Thoracic aorta (tissue), 2 donors: ENCODE measurements at places on chromosomes 3 and 15.

DNA sequence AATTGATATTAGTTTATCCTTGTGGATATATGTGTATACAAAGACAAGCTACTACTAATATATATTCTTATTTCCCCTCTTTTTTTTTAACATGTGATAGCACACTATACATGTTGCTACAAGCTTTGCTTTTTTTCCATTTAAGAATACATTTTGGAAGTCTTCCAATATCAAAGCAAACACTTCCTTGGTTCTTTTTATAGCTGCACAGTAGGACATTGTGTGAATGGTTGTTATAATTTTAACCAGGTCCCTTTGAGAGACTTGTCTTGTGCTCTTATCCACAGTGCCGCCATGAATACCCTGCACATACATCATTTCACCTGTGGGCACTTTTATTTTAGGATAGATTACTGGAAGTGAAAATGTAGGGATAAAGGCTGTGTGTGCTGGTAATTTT lies 88.7 kb downstream of the CACNA2D3 start:
- DNase-seq, result no peak

- no peak for DNase-seq
Observed at GRCh38 chr3:32975891-32976595, 24.6 kb downstream of the CCR4 start.

- DNase-seq, result no peak
Observed at GRCh38 chr3:141530415-141530768, 43.6 kb downstream of the RASA2 start.

DNA sequence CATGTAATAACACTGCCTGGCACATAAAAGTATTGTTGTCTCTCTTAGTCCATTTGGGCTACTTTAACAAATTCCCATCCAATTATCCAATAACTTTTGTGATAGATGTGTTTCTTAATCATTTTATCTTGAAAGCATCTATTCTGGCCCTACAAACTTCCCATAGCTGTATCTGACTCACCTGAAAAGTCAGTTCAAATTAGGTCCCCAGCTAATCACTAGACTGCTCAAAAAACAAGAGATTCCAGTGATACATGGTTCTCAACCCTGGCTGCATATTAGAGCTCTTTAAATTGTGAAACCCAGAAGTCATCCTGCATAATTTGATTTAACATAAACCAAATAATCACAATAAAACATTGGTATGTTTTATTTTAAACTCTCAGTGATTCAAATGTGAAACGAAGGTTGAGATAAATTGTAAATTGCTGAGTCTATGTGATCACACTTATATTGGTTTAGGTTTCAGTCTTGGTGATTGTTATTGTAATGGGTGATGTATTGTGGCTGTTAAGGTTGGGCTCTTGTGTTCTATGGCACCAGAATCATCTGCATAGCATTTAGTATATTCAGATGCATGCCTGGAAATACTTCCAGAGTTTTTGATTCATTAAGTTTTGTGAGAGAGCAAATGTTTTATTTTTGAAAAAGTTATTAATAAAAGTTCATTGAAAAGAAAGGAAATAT lies 268.9 kb upstream of the KCNMB2 start:
- no peak for DNase-seq

DNA sequence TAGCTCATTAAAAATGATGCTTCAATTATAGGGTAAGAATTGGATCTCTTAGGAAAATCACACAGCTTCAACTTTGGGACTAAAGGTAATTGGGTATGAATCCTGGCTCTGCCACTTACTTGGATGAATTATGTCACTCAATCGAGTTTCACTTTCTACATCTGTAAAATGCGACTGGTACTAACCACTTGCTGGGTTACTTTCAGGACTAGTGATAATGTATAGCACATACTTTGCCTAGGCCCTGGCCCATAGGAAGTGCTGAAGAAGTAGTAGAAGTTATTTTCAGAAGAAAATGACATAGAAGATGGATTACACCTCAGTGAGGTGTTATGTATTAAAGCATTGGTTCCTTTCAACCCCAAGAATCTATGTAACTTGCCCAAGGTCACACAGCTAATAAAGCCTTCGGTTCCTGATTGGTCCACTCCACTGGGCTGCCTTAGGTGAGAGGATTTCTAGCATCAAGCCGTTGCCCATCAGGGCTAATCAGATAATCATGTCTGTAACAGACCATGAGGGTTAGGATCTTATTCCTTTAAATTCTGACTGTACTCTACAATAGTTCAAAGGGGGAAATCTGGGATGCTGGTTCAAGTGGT lies 29.4 kb upstream of the AP4E1 start:
- DNase-seq, result no peak

DNA sequence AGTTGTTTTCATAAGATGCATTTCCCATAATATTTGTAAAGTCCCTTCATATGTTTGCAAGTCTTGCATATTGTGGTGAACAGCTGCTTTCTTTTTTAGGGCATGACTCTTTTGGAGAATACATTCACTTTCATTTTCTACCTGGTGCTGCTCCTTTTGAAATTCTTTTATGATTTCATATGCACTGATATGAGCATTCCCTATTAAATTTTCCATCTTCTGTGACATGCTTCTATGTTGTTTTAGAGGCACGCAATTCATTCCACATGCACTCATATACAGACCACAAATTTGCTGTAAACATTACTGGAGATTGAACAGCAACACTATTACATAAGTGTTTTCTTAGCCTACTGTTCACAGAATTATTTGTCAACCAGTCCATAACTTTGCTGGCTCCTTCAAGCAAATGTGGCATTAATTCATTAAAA lies 92.8 kb upstream of the TNFSF10 start:
- DNase-seq, result no peak

DNA sequence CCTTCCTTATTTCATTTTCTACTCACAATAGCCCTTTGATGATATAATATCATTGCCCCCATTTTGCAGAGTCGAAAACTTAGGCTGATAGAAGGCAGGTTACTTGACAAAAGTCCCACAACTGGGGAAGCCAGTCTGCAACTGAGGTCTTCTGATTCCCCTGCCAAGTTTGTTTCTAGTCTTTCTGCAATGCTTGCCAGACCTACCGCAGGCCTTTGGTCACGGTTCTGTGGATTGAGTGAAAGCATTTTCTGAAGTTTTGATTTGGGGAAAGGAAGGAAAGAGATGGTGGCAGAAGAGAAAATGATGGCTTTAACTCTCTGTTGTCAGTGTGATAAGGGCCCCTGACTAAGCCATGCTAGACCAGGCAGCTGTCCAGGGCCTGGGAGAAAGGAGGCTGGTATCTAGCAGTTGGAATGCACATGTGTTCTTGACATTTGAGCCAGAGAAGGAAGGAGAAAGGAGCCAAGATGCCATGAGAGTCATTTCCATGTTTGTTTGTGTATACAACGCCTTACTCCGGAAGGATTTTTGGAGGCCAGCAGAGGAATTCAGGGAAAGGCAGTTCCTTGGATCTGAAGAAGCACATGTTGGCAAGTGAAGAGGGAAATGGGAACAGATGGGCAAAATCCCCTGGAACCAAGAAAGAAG lies 29.9 kb downstream of the FAH start:
- no peak for DNase-seq

GRCh38 chr3:125148836-125149235 lies 63.7 kb downstream of the SLC12A8 start:
- peak; percentile 49 for DNase-seq

DNA sequence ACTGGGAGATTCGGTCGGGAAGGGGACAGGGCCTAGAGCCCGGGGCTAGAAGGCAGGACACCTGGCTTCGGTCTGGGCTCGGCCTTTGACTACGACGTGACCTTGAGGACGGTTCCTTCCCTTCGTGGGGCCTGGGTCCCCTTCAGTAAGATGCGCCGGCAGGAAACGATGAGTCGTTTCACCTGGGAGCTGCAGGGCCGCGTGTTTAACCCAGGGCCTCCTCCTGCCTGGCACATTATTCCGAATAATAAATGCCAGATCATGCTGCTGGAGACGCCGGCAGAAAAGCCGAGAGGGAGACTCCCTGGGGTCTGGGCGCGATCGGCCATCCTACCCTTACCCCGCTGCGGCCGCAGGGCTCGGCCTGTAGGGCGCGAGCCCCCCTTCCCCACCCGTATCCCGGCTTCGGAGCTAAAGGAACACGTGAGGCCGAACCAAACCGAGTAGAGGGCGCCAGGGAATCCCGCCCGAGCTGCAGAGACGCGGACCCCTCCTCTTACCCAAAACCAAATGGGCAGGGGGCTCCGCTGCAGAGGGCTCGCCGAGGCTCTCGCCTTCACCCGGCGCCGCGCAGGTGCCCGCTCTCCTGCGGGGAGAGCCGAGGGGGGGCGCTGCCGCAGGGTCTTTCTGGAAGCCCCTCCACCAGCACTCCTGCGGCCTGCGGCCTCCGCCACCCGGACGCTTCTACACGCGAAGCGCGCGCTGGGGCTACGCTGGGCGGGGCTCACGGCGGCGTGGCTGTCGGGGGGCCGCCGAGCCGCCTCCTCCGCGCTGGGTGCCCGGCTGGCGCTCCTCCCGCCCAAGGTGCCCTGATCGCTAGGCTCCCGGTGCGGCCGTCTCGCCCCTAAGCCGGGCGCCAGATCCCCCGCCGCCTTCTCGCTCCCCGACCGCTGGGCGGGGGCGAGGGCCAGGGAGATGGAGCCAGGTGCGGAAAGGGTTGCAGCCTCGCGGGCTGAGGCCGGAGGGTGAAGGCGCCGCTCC lies at the start of gene BDH1:
BDH1 (minus strand) TSS at position 688 of the 981 bp plus-strand sequence. CDS start 9,525 bp downstream, outside the sequence.
- no peak for DNase-seq

- no peak for DNase-seq
Observed at GRCh38 chr15:100959066-100960050, 40.2 kb downstream of the LRRK1 start.

DNA sequence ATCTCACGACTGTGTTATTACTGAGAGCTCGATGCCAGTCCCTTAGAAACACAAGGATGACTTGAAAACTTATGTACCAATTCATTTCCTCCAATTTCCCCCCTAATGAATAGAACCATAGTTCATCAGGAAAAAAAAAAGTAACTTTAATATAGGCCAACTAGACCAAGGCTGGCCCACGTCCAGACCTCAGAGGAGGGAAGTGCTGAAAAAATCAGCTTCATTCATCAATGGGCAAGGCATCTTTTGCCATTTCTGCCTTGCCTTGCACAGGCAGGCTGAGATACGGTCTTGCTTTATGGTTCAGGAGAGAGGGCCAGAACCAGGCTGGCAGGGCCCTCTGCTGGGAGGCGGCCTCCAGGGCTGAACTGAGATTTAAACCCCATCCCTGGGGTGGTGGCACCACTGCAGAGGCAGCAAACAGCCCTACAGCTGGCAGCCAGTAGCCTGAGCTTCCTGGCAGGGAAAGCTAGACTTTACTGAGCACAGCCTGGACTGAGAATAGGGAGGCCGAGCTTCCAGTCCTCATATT lies 104.1 kb upstream of the TNFAIP8L3 start:
- no peak for DNase-seq

DNA sequence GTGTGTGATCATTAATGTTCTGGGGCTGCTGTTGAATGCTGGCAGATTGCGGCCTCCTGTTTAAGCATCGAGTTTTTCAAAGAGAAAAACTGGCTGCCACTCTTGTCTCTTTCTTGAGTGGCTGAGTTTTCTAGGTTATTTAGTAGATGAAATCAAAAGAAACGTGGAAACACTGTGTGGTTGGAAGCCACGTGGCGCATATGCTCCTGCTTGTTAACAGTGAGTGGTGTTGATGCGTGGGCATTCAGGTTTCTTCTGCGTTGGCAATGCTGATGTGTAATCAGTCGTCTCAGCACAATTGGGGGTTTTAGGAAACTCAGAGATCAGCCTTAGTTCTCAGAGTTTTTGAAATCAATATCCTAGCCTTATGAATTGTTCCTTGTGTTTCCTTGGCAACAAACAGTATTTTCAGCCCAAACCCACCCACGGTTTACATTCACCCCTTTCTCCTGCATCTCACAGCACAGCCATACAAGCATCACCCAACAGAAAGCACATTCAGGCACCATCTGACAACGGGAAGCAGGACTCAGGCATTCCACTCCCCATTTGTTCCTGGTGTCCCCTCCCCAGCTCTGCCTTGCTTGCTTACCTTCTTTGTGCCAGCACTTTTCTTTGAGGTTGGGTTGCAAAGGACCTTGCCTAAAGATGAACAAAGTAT lies 74.7 kb downstream of the SEC22A start:
- no peak for DNase-seq

- DNase-seq, result no peak
Observed at GRCh38 chr3:111238885-111239284, 167.3 kb downstream of the NECTIN3 start.

- DNase-seq, result no peak
Observed at GRCh38 chr15:96325541-96326327, 4.8 kb upstream of the NR2F2 start.

DNA sequence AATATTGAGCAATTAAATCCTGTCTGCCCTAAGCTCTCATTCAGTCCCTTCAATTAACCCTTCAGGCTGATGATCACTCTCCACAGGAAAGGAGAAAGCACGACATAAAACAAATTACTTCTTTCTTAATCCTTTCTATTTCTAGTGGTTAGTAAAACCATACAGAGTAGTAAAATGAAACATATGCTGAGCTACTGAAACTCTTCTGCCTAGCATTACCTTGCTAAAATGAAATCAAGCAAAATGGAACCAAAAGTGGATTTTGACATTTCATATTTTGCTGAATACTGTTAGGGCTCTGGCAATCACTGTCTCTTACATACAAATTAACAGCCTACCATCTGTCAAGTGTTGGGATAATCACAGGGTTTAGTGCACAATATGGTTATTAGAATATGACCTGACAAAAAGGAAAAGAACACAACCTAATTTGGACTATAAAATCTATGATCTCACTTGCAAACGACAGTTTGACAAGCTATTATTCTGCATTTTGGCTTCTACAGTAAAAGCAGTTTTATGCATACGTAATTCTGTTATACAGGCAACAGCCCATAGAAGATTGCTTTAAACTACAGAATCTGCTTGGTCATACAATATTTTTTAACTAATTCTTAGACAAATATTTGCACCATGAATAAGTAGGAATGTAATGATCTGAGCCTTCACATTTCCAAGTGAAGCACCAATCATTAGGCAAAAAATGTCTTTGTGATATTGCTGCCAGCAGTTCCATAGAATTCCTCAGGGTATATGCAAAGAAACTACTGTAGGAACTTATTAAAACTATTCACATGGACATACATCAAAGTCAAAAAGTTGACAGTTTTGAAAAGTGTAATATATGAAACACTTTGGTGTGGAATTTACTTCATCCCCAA lies 105.0 kb downstream of the FHIT start:
- no peak for DNase-seq

- DNase-seq, result no peak
Observed at GRCh38 chr3:127735767-127736693, 63.3 kb downstream of the ABTB1 start.

- no peak for DNase-seq
Observed at GRCh38 chr3:50665081-50665840, 9.5 kb upstream of the DOCK3 start.

- DNase-seq, result no peak
Observed at GRCh38 chr3:46604127-46604526, 8.2 kb upstream of the FAM240A start.
